WTC11 (cell line): ENCODE measurements at places on chromosomes 13 and 19.

DNA sequence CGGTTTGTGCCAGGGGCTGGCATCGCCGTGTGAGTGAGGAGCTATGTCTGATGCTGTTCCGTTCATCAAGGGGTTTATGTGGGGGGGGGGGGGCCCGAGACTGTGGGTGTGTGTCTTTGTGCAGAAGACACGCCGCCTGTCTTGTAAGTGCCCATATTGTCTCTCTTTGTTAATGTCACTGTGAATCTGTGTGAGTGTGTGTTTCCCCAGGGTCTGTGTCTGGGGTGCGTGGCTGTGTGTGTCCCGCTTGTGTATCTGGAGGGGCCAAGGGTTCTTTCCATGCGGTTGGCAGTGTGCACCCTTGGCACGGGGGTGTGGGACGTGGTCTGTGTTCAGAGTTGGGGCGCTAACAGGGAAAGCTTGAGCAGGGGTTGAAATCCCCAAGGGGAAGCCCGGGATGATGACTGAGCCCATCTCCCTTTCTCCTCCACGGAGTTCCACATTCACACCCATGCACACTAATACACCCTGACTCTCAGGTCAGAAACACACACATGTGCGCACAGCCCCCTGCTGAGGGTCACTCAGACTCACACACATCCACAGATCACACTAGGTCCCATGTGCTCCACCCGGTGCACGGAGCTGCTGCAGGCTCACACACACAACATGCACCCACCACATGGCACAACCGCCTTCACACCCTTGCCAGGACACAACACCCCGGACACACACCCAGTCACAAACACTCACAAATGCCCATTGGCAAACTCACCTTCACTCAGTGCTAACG lies 1.8 kb downstream of the NCAN start:
- no peak for DNase-seq

DNA sequence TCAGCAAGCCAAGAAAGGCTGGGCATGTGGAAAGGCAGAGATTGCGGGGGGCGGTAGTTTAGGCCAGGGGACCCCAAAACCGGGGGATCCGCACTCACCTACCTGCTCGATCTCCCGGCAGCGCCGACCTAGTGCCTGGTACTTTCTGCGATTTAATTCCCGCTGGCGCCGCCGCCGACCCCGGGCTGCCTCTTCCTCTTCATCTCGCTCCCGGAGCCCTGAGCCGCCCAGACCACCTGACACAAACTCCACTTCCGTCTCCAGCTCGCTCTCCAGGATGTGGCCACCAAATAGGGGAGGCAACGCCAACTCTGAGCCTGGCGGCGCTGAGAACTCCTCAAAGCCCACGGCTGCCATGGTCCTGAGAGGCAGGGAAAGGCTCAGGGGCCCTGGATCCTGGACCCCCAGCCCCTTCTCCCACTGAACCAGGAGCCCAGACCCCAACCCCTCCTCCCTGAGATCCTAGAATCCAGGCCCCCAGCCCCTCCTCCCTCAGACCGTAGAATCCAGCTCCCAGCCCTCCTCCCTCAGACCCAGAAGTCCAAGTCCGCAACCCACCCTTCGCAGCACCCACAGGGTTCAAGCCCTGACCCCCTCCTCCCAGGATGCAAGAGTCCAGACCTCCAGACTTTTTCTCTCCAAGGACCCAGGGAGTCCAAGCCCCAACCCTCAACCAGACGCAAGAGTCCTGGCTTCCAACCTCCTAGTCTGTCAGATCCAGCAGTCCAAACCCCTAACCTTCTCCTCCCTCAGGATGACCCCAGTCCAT lies 933 bp downstream of the TFPT start:
- DNase-seq = no peak

GRCh38 chr19:15776991-15777970 lies 10.2 kb upstream of the OR10H5 start:
- DNase-seq = no peak

- no peak for DNase-seq
Measured at GRCh38 chr13:43030548-43030947, 7.2 kb downstream of the DNAJC15 start.

DNA sequence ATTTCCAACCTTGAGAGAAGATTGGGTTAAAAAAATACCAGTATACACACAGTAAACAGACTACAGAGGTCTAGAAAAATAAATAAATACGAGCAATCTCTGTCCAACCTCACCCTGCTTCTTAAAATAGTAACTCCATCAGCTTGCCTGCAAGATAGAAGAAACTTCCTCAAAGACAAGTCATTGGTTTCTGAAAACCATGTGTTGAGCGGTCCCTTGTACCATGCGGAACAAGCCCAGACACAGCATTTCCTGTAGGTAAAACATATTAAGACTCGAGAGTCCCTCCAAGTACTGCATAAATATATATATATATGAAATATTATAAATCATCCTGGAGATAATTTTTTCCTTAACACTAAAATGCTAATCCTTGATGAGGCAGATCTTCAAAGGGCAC lies 157.4 kb downstream of the MZT1 start:
- no peak for DNase-seq
